IMR-90 (cell line): ENCODE measurements at places on chromosomes 11 and 22. TPM values are rescaled to one million over a fixed set of nuclear protein-coding genes. Genes with fewer than 3 reads are reported as not detected.

The HSPB2 gene
- under 0.01 and 0.18 TPM in 2 replicates for total RNA-seq

- no peaks in the 10 kb centered on the region for H3K27me3 ChIP-seq
- H3K4me1 ChIP-seq, result peaks cover 2% of the 10 kb centered on the region; the same call in 1 of the 2 replicates
- H3K27ac ChIP-seq, result no peak overlapping the region
- H3K4me3 ChIP-seq, result peak overlapping the region; percentile 66
These were observed 566 bp downstream of the INTS4 start for GRCh38 chr11:77993902-77994301.

The POU2AF1 gene
- total RNA-seq, result not detected in 2 replicates

The TRIM51 gene
- not detected in 2 replicates for total RNA-seq

GRCh38 chr11:7949934-7950333 is 8.4 kb upstream of the OR10A3 start:
- H3K27me3 ChIP-seq, result peaks cover 3% of the 10 kb centered on the region; the same call in 1 of the 2 replicates
- DNase-seq, result no peak
- H3K4me1 ChIP-seq, result no peaks in the 10 kb centered on the region
- H3K27ac ChIP-seq, result no peak overlapping the region
- no peaks in the 10 kb centered on the region for H3K36me3 ChIP-seq

- no peak for DNase-seq
- no peaks in the 10 kb centered on the region for H3K27me3 ChIP-seq
- no peak overlapping the region for H3K4me3 ChIP-seq
- peaks cover 3% of the 10 kb centered on the region; the same call in 1 of the 2 replicates for H3K36me3 ChIP-seq
These were observed 4.8 kb downstream of the PPME1 start for GRCh38 chr11:74175920-74176319.

The MS4A6A gene
- not detected in 2 replicates for total RNA-seq

The APOL3 gene
- total RNA-seq, result 1.7 and 2.3 TPM in 2 replicates

DNA sequence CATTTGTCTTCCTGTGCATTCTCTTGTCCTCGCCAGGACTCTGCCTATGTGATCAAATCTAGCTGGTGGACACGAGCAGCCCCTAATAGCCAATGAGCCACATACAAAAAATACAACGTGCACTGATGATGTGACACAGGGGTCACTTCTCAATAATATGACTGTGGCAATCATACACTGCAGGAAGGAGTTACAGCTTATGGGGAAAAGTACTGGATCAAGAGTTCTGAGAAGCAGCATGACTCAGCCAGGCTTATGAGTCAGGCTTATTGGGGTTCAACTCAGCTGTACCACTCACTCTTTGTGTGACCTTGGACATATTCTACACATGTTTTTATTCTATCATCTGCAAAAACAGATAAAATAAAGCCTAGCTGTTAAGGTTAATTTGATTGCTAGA is 889.4 kb upstream of the TENM4 start:
- H3K27ac ChIP-seq, result no peak overlapping the region
- peak; percentile 51 for DNase-seq
- no peaks in the 10 kb centered on the region for H3K4me1 ChIP-seq

GRCh38 chr11:35593143-35593542 is 25.1 kb upstream of the FJX1 start:
- H3K27ac ChIP-seq, result no peak overlapping the region

GRCh38 chr22:35589071-35589755 is 27.9 kb downstream of the MB start:
- H3K36me3 ChIP-seq, result no peaks in the 10 kb centered on the region
- no peak overlapping the region for H3K27ac ChIP-seq
- peaks cover 5% of the 10 kb centered on the region; the same call in 1 of the 2 replicates for H3K27me3 ChIP-seq
